ENCODE measurements at places on chromosomes 6 and 20.
A peak's percentile ranks its signal among the peaks of the same experiment; 100 is the strongest.

DNA sequence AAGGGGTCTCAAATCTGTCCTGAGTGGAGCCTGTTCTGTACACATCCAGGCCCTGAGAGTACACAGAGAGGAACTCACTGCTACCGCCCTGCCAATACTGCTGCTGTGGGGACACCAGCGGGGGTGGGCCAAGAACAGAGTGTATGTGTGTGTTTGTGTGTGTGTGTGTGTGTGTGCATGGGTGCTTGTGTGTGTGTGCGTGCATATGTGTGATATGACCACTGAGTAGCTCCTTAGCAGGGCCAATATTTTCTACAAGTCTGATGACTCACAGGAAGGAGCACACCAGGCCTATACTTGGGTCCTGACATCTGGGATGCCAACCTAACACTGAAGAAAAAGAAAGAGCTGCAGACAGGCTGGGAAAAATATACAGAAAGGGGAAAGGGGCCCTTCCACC, 1.4 kb downstream of the RAET1E start:
- DNase-seq, result no peak

- no peak for DNase-seq
Observed at GRCh38 chr6:90758741-90759140, 171.9 kb upstream of the MAP3K7 start.

- no peak for DNase-seq
Observed at GRCh38 chr6:41539204-41539603, 7.0 kb upstream of the FOXP4 start.

DNA sequence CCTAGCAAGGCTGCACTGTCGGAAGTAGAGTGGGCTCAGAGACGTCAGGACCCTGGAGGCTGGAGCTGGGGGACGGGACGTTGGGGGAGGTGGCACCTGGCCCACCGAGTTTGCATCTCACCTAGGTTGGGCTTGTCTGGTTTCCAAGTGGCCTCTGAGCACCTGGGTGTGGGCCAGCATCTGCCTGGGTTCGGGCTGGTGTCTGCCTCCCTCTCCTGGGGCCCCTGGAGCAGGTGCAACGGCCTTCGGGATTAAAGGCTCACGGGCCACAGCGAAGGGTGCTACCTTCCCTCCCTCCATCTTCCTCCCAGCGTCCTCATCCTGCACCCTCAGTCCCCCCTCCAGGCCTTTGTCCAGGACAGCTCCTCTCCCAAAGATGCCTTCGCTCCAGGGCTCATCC, 6.0 kb downstream of the HRH3 start:
- DNase-seq, result no peak

- peak; percentile 6 for DNase-seq
Observed at GRCh38 chr6:85703406-85703805, 60.7 kb upstream of the SYNCRIP start.

GRCh38 chr20:46562009-46562372, 11.5 kb upstream of the OCSTAMP start:
- DNase-seq, result no peak

GRCh38 chr20:2820896-2821869, 5.0 kb downstream of the TMEM239 start:
- no peak for DNase-seq

DNA sequence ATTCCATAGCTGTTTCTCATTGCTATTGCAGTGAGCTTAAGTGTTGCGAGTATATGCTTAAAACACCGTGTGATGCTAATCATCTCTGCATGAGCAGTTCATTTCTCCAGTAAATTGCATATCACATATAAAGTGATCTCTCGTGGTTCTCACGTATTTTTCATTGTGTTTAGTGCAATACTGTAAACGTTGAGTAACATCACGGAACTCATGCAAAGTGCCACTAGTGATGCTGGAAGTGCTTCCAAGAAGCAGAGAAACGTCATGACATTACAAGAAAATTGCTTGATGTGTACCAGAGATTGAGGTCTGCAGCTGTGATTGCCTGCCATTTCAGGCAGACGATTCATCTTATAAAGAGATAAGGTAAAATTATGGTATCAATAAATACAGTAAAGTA, 830.4 kb downstream of the GRIK2 start:
- DNase-seq, result no peak

DNA sequence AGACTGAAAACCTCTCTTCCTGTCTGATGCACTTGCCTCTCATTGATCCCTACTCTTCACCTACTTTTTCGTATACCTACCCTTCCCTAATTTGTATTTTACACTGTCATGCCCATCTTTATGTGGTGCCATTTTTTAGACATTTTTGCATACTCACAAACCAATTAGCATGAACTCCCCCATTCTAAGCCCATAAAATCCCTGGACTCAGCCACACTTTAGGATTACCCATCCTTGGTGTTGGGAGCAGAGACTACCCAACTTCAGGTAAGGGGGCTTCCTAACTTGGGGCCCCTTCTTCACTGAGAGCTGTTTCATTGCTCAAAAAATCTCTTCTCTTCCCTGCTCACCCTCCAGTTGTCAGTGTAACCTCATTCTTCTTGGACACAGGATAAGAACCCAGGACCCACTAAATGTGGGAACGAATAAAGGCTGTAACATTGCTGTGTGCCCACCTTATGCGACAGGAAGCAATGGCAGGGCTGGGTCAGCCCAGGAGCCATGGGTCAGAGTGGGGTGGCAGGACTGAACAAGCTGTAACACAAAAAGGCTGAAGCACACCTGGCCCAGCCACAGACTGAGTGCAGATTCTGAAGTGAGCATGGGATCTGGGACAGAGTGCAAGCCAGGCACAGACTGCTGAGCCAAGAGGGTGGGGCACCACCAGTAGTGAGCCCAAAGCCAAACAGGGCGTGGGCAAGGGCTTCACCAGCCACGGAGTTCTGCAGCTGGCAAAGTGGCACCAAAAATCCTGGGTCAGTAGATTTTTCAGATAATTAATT, 789.1 kb upstream of the HS3ST5 start:
- no peak for DNase-seq

- DNase-seq, result no peak
Observed at GRCh38 chr6:85364344-85364743, 85.5 kb upstream of the NT5E start.

DNA sequence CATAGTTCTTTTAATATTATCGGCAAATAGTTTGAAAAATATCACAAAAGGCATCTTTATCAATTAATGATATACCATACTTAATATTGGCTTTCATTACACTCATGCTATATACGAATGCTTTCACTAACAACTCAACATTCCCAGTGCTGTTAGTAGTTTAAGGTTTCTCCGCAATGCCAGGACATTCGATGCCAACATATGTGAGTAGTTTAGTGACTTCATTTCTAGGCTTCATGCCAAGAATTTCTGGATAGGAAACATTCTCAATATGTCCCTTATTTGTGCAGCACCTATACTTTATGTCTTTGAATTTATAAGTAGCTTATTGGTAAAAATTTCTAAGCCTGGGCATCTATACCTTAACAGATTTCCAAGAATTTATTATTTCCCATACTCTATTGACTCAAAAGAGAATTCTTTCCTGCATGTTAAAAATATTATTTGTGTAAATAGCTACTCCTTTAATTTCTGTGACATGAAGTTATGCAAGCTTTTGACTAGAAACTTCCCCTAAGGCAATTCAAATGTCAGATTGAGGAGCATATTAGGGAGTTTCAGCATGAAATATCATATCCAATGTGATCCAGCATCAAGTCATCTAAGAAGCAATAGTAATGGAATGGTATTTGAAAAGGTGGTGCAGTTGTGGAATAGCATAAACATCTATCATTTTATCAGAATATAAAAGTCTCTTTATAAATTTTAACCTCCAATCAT, 236.0 kb upstream of the STXBP5 start:
- DNase-seq, result no peak

DNA sequence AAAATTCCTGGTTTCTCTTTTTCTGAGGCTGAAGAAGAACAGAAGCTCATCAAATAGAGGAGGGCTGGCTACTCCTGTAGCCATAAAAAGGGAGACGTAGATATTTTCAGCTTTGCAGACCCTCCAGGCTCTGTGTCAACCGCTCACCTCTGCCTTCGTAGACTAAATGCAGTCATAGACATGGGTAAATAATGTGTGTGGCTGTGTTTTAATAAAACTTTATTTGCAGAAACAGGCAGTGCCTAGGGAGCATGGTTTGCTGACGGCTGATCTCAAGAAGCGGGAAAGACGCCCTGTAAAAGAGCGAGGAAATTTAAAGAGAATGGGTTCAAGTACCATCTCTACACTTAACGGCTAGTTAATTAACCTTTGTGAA, 171.8 kb downstream of the BCAS1 start:
- no peak for DNase-seq

DNA sequence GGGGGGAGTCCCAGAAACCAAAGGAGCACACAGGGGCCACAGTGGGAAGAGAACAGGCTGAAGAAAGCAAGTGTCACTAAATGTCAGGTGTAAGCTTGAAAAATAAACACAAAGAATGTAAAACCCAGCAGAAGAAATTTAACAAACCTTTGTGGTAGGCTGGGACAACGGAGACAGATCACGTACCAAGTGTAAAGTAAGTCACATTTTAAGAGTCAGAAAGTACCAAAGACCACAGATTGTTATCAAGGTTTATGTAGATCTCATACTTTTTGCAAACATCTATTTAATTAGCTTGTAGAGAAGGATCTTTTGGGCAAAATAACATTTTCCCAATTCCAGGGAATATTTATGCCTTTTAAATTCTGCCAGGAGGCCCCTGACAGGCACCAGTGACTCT, 1.6 kb downstream of the CLIC5 start:
- no peak for DNase-seq

GRCh38 chr6:106097411-106098231, 11.5 kb downstream of the PRDM1 start:
- DNase-seq, result peak; percentile 80

- no peak for DNase-seq
Observed at GRCh38 chr6:74742793-74743508, 462.9 kb downstream of the COL12A1 start.

DNA sequence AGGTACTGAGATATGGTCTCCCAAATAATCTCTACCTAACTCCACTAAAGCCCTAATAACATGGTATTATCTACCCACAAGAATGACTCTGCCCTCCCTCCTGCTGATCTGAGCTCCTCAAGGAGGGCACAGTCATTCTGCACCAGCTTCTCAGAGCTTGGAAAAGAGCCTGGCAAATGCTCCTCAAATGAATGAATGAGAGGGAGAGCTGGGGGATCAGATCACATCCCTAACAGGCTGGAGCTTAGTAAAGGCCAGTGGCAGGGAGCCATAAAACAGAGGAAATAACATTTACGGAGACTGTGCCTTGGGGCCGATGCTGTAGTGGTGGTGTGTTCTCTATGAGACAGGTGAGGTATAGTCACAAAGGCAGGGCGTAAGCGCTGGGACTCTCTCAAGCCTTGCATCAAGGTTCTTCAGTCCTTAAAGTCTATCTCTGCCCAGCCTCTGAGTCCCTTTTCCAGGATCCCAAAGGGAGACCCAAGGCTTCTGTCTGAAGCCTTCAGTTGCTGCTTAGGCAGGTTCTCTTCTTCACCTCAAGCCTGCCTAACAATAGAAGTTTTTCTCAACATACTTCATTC, 7.2 kb upstream of the NNAT start:
- DNase-seq, result no peak

DNA sequence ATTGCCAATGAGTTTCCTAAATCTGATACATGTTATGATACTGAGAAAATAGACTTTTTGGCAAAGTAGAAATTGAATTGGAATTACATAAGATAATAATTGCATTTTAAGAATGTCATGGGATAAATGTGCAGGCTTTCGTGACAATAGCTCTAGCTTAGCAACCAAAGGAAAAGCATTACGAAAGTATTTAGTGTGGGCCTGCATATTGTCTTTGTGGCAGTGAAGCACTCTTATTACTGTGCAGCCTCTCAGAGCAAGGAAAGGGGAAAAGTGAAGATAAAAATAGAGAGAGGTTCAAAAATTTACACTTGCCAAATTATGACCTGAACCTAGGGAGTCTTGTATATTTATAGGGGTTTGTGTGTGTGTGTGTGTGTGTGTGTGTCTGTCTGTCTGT, 12.6 kb upstream of the DEFB113 start:
- DNase-seq, result no peak

GRCh38 chr6:115835314-115835713, 225.4 kb downstream of the FRK start:
- no peak for DNase-seq

- peak; percentile 51 for DNase-seq
Observed at GRCh38 chr20:10453241-10453640, 18.1 kb downstream of the SLX4IP start.

- DNase-seq, result peak; percentile 26
Observed at GRCh38 chr6:135870722-135871121, 19.2 kb downstream of the PDE7B start.

DNA sequence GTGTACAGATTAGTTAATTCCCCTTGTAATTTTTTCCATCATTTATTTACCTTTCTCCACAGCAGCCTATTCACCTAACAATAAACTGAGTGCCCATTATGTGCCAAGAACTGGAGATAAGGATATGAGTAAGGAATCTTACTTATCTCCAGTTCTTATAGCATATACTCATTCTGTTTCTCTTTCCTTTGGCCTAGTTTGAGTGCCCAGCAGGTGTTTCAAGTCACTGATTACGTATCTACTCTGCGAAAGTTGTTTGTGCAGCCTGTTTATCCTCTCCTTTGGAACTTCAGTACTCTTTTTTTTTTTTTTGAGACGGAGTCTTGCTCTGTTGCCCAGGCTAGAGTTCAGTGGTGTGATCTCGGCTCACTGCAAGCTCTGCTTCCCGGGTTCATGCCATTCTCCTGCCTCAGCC, 17.3 kb upstream of the POU5F1 start:
- no peak for DNase-seq

- DNase-seq, result no peak
Observed at GRCh38 chr20:11740975-11741374, 176.7 kb upstream of the BTBD3 start.

GRCh38 chr6:16600026-16600425, 161.2 kb downstream of the ATXN1 start:
- DNase-seq, result no peak

DNA sequence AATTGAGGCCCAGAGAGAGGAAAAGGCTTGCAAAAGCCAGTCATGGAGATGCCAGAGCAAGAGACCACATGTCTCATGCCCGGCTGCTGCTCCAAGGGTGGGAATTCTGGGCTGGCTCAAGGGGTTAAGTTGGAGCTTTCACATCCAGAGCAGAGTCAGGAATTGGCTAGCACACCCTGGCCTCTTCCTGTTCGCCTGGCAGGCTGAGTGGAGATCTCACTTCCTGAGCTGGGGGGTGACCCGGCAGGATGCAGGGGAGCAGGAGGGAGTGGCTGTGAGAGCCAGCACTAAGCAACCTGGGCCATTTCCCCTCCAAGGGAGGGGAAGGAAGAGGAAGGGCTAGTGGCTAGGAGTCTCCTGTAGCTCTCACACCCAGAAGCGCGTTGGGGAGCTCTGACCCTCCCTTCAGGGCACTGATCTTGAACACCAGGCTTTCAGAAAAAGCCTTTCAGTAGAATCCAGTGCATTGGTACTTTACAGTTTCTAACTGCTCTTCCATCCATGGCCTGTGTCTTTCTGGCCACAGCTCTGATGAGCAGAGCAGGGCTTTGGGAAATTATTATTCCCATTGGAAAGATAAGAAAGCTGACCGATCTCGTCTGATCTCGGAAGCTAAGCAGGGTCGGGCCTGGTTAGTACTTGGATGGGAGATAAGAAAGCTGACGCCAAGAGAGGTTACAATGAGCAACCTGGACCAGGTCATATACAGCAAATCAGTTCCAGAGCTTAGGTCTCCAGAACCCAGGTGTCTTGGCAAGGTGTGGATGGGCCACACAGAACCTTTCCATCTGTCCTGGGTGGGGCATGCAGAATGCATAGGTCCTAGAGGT, 2.2 kb upstream of the CCM2L start:
- no peak for DNase-seq

GRCh38 chr6:169583886-169584541, 117.8 kb downstream of the WDR27 start:
- DNase-seq, result no peak

- DNase-seq, result no peak
Observed at GRCh38 chr6:23418095-23418494, 707.9 kb upstream of the NRSN1 start.

GRCh38 chr6:64479134-64479533, 843.5 kb downstream of the PHF3 start:
- DNase-seq, result no peak

Data from suppressor macrophage (primary cell).